ENCODE measurements at places on chromosomes 5 and 9. TPM values are rescaled to one million over a fixed set of nuclear protein-coding genes. Genes with fewer than 3 reads are reported as not detected.

DDX4 gene
- total RNA-seq, result not detected

LRRTM2 gene
- not detected for total RNA-seq

GRCh38 chr5:160970605-160971191 lies 118.7 kb upstream of the ATP10B start:
- peak; percentile 1 for DNase-seq

DNA sequence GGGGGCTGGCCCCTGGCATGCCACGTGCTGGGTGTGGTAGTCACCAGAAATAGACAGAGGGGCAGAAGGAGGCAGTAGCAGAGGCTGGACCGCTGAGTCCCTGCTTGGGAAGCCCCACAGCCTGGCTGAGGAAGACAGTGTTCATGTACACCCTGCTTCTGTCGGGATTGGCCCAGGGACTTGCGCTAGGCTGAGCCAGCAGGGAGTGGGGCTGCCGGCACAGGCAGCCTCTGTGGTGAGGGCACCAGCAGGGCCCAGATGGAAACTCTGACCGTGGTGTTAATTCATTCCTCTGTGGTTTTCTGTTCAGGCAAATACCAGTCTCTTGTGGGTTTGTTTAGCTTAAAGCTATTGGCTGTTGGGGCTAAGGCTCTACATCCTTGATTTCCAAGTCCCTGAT lies 108.6 kb upstream of the RAD23B start:
- no peak for DNase-seq

DNA sequence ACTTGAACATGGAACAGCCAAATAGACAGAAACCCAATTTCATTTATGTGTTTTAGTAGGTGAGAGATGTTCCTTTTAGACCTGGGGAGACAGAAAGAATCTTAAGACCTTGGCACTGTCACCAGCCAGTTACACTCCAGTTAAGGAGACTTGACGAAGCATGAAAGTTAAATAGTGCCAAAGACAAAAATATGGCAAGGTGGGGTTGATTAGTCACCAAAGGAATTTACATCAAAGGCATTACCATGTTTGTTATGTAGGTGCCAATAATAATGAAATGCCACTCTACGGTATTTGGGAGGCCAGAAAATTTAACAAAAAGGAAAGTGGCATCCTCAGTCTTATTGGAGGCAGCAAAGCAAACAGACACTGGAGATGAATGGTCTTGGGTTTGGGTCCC lies 9.2 kb upstream of the IL12B start:
- no peak for DNase-seq

Data from H7 (cell line).